ENCODE measurements at places on chromosomes 3 and 15. TPM values are rescaled to one million over a fixed set of nuclear protein-coding genes. Genes with fewer than 3 reads are reported as not detected.

DNA sequence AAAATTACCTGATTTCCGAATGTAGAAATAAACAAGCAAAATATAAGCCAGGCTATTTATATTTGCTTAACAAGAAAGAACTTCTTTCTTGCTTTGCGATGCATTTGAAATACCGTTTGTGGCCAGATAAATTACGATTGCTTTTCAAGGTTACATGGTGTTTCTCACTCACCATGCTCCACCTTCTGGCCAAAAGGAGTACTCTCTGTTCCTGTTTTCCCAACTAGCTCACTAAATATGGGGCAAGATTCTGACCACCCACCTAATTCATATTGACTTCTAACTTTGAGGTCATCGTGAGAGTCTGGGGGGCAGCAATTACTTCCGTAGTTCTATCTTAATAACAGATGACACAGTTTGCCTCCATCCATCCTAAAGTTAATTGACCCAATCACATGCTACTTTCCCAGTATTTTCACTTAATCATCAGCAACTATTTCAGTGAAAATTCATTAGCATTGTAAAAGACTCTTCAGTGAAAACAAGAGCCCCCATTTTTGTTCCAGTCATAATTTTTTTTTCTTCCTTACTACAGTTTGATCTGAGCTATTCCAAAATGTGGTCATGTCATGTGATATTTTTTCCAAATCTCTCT is 25.9 kb downstream of the ACP3 start:
- H3K27me3 ChIP-seq, result 0 out of 3 replicates have a peak, but pooled peaks cover 2% of the 10 kb centered on the region
- no peak overlapping the region for H3K27ac ChIP-seq
- DNase-seq, result peak; percentile 50
- H3K4me3 ChIP-seq, result no peak overlapping the region
- no peaks in the 10 kb centered on the region for H3K4me1 ChIP-seq

NANOGP8 gene
- total RNA-seq, result 0.25 TPM

SNTN gene
- not detected for total RNA-seq

DNA sequence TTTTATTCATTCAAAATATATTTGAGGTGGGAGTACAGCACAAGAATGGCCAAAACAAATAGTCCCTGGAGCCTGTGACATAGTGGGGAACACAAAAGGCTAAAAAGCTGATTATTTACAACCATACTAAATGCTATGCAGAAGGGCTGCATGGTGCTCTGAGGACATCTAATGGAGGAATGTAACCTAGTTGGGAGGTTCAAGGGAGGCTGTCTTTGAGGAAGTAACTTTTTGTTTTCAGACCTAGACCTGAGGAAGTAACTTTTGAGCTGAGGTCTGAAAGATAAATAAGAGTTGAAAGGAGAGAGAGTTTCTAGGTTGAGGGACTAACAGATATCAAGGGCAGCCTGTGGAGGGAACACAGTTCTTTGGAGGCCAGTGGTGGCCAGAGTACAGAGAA is 34.8 kb upstream of the RASA2 start:
- H3K36me3 ChIP-seq, result peaks cover 2% of the 10 kb centered on the region
- no peak overlapping the region for H3K27ac ChIP-seq
- H3K4me3 ChIP-seq, result no peak overlapping the region
- no peaks in the 10 kb centered on the region for H3K27me3 ChIP-seq

DNA sequence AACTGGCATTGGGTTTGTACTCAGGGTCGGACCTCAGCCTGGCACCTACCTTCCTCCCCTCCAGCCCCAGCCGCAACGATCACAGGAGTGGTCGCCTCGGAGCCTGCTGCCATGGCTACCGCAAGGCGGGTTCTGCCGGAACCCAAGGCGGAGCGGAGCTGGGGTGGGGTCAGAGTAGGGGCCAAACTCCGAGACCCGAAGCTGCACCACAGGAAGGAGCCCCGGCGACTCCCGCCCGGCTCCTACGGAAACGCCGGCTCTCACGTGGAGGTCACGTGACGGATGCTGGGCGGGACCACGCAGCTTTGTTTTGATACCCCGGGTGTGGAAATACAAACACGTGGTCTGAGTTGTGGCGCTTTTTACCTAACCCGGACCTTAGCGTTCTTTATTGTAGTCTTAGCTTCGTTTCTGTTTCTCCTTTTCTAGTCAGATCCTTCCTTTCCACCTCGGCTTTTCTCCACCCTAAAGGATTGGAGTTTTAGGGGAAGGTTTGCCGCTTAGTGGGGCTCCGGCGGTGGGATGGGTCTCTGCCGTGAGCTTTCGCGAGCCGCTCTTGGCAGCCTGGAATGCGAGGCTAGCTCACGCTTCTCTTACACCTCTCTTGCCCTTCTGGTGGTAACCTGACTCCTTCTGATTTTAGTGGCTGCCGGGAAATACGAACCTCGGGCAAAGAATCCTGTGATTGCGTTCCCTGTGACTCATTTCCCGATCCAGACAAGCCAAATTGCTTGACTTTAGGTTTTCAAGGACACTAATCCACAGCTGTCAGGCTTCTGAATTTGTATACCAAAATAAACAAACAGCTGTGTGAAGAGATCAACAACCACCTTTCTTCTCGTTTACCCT is at the start of gene HSPBAP1:
Gene HSPBAP1 (minus strand): TSS at position 264 of the 849 bp plus-strand sequence. CDS start 151 bp downstream, at position 113.
- no peaks in the 10 kb centered on the region for H3K27me3 ChIP-seq
- peak within 1 kb of the TSS; percentile 83 for H3K4me3 ChIP-seq
- H3K27ac ChIP-seq, result peak within 1 kb of the TSS; percentile 86
- peak; percentile 84 for DNase-seq

- H3K4me1 ChIP-seq, result peaks cover 82% of the 10 kb centered on the region
- H3K4me3 ChIP-seq, result no peak overlapping the region
- no peaks in the 10 kb centered on the region for H3K27me3 ChIP-seq
- DNase-seq, result no peak
Measured at GRCh38 chr3:194328053-194328657, 23.0 kb downstream of the CPN2 start.

DNA sequence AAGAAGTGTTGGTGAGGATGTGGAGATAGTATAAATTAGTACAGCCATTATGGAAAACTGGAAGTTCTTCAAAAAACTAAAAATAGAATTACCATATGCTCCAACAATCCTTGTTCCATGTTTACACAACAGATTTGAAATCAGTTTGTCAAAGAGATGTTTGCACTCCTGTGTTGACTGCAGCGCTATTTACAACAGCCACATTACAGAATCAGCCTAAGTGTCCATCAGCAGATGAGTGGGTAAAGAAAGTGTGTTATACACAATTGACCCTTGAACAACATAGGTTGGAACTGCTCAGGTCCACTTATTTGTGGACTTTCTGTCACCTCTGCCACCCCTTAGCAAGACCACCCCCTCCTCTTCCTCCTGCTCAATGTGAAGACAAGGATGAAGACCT is 34.7 kb downstream of the LMLN start:
- peak; percentile 5 for DNase-seq
- H3K27ac ChIP-seq, result no peak overlapping the region
- H3K4me1 ChIP-seq, result peaks cover 7% of the 10 kb centered on the region
- H3K27me3 ChIP-seq, result no peaks in the 10 kb centered on the region

DNA sequence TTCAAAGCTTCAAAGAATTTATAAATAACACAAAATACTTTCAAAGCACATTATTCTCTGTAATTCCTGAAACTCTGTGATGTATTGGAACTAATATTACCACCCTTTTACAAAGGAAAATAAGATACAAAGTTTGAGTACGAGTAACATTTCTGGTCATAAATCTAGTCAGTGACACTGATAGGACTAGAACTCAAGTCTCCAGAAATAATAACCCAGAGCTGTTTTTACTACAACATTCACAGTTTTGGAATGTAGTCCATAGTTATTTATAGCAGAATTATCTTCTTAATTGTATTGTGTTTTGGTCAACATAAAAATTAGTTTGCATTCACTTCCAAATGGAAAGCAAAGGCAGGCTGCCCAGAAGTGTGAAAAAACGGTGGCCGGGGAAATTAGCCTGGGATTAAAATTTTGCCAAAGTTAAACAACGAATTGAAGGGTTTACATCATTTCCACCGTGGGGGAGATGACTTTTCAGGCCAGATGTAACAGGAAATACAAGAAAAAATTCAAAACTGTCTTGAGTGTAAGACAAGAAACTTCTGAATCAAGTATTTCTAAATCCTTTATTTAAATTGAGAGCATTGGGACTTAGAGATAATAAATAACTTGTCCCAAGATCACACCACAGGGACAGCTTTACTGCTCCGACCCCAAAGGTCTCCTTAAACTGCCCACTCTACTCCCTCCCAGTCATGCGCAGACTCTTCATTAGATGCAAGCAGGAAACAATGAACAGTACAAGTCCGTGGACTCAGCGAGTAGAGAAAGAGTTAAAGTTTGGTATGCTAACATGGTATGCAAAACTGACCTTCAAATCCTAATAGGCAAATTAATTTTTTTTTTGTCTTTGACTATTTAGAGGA is 74.3 kb upstream of the VGLL4 start:
- peak overlapping the region; percentile 95 for H3K4me3 ChIP-seq
- H3K27me3 ChIP-seq, result peaks cover 13% of the 10 kb centered on the region
- peak overlapping the region; percentile 61 for H3K27ac ChIP-seq
- H3K36me3 ChIP-seq, result no peaks in the 10 kb centered on the region
- peaks cover 36% of the 10 kb centered on the region for H3K4me1 ChIP-seq

GRCh38 chr15:41894791-41895463 is 1.1 kb upstream of the SPTBN5 start:
- peak; percentile 35 for DNase-seq
- peaks cover 30% of the 10 kb centered on the region for H3K27me3 ChIP-seq
- H3K4me3 ChIP-seq, result peak overlapping the region; percentile 35
- no peak overlapping the region for H3K27ac ChIP-seq
- peaks cover 30% of the 10 kb centered on the region for H3K4me1 ChIP-seq

DNA sequence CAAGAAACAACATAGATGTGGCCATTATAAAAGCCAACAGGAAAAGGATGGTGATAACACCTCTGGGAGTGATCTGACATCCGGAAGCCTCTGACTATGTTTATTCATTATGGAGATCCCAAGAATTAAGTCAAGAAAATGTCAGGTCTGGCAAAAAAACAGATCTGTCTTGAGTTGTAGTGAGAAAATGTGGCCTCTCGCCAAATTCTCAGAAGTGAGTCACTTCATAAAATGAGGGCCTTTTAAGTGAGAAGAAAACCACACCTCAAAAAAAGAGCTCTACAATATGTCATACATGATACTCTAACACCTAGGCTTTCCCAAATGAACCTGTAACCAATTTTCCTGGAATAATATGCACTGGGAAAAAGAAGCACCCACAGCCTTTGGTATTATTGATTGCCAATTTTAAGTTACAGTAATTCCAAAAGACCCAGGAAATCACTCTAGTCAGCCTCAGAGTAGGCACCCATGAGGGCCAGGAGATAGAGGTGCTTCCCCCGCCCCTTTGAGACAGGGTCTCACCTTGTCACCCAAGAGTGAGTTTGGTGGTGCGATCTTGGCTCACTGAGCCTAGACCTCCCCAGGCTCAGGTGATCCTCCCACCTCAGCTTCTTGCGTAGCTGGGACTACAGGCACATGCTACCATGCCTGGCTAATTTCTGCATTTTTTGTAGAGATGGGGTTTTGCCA is 38.0 kb downstream of the CCR3 start:
- DNase-seq, result no peak
- no peak overlapping the region for H3K4me3 ChIP-seq
- no peaks in the 10 kb centered on the region for H3K27me3 ChIP-seq
- no peaks in the 10 kb centered on the region for H3K36me3 ChIP-seq
- no peaks in the 10 kb centered on the region for H3K4me1 ChIP-seq

- no peak for DNase-seq
- no peaks in the 10 kb centered on the region for H3K4me1 ChIP-seq
- H3K27me3 ChIP-seq, result no peaks in the 10 kb centered on the region
- no peak overlapping the region for H3K4me3 ChIP-seq
- H3K27ac ChIP-seq, result no peak overlapping the region
Measured at GRCh38 chr15:47674586-47675232, 42.6 kb upstream of the SEMA6D start.

DNA sequence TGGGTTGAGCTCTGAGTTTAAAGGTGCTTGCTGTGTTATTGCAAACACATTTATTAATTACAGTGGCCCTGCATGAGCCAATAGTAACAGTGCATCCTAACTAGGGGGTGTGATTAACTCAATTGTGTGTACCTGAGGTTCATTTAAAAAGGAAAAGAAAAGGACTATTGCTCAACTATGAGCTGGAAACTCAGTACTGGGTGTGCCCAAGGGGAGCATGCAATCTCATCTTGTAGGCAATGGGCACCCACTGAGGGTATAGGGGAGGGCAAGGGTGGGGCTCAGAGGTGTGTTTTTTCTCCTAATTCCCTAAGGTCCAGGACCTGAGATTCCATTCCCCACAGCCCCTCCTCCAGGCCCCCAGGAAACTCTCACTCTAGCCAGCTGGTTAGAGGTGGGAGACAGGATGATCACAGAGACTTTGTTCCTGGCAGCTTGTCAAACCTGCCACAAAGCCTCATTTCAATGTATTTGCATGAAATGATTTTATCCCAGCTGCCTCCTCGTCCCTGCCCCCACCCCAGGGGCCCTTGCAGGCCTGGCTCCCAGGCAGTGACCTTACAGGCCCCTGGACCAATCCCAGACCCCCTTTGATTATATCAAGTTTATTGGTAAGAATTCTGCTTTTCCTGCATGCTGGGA is 220.7 kb downstream of the TBC1D2B start:
- no peak overlapping the region for H3K27ac ChIP-seq
- peaks cover 11% of the 10 kb centered on the region for H3K4me1 ChIP-seq
- no peaks in the 10 kb centered on the region for H3K36me3 ChIP-seq
- no peak for DNase-seq
- H3K27me3 ChIP-seq, result peaks cover 23% of the 10 kb centered on the region

- H3K4me1 ChIP-seq, result no peaks in the 10 kb centered on the region
- no peaks in the 10 kb centered on the region for H3K36me3 ChIP-seq
- H3K27ac ChIP-seq, result no peak overlapping the region
- no peak overlapping the region for H3K4me3 ChIP-seq
- no peak for DNase-seq
- H3K27me3 ChIP-seq, result peaks cover 11% of the 10 kb centered on the region
Measured at GRCh38 chr3:127043731-127044510, 61.0 kb downstream of the PLXNA1 start.
